ENCODE measurements at places on chromosomes 7 and 10. TPM values are rescaled to one million over a fixed set of nuclear protein-coding genes. Genes with fewer than 3 reads are reported as not detected.

The HOXA9 gene
- 122 TPM for polyA plus RNA-seq

DNA sequence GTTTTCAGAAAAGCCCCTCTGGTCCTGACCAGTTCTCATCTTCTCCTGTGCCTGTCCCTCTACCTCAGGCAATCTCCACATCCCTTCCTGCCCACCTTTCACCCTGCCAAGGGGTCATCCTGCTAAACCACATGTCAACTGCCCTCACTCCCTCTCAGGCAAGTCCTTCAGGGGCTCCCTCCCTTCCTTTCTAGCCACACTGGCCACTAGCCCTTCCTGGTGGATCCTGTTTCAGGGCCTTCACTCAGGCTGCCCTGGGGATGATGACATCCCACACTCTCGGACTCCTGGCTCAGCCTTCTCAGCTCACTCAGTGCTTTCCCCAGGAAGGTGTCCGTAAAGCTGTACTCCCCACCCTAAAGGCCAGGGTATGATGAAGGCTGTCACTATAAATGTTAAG is 13.4 kb downstream of the STEAP1B start:
- no peak for DNase-seq

- DNase-seq, result no peak
Observed at GRCh38 chr7:118792682-118793081, 568.2 kb downstream of the ANKRD7 start.

GRCh38 chr10:88090568-88091214 is 227.3 kb downstream of the PTEN start:
- DNase-seq, result no peak

GRCh38 chr10:25575343-25575742 is 358.7 kb upstream of the MYO3A start:
- DNase-seq, result no peak

GRCh38 chr7:37706804-37707203 is 23.2 kb downstream of the GPR141 start:
- DNase-seq, result no peak

DNA sequence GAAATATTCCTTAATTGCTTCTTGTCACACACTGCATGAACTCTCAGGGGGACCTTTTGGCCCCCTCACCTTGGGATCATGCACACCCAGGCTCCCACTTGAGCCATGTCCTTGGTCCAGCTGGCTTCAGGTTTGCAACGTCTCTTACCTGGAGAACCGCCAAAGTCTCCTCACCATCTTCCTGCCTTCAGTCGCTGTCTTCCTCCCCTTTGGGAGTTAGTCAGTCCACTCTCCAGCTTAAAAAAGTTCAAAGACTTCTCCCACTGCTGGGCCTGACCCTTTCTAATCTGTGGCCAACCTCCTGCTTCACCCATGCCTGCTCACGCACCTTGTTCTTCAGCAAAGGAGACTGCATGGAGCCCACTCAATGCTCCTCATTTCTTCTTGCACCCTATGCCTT is 82.6 kb upstream of the LRRC4 start:
- no peak for DNase-seq

Measured in right renal pelvis (tissue), 4 donors.